CD14-positive monocyte (primary cell): ENCODE measurements at places on chromosomes 3 and 15. TPM values are rescaled to one million over a fixed set of nuclear protein-coding genes. Genes with fewer than 3 reads are reported as not detected.

RHOV gene
- not detected for polyA plus RNA-seq

TMEM212 gene
- polyA plus RNA-seq = not detected

GNAT1 gene
- polyA plus RNA-seq = not detected

TRAT1 gene
- polyA plus RNA-seq = 0.33 TPM

OXSR1 gene
- 10.0 and 20.3 TPM in 2 replicates for polyA plus RNA-seq

DAPK2 gene
- 0.59 TPM for polyA plus RNA-seq

ISY1 gene
- polyA plus RNA-seq = 25.2 and 28.1 TPM in 2 replicates

CEP70 gene
- polyA plus RNA-seq = not detected

ADAMTSL3 gene
- not detected for polyA plus RNA-seq

TMEM158 gene
- 0.88 and 1.1 TPM in 2 replicates for polyA plus RNA-seq

PLA2G4E gene
- polyA plus RNA-seq = not detected in 2 replicates

C3orf80 gene
- polyA plus RNA-seq = not detected

GRCh38 chr3:14872706-14873105 is 53.9 kb downstream of the FGD5 start:
- no peak for DNase-seq

DNA sequence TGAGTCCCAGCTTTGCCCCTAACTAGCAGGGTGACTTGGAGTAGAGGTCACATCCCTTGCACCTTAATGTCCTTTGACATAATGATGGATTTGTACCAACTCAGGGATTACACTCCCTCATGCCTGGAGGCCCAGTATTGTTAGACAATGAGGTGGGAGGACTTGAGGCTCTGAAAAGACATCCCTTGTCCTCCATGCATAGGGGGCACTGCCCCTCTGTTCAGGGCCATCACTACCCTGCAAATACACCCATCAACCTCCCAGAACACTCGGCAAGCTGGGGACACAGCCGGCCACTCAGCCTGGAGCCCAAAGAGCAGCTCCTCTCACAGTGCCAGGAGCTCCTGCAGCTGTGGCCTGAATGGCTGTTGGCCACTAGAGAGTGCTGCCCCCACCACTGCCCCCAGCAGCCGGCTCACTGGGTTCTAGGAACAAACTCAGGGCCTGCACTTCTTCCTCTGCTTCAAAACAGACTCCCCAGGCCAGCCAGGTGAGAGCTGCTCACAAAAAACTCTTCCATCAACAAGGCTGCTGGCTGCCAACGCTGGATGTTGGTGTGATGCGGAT is 90.2 kb downstream of the GABRB3 start:
- DNase-seq = no peak

DNA sequence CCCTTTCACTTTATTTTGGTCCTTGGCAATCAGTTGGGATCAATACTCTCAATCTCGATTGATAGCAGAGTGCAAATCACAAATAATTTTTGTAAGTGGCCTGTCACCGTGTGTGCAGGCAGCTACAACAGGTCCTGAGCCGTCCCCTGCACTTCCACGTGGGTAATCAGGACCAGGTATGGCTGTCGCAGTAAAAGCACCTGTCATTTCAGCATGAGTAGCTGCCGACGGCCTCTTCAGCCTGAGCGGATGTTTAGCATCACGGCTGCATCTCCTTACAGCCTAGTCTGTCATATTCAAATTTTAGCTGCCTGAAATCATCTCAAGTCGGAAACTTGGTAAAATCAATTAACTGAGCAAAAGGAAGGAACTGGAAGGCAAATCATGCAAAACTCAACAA is 53.0 kb upstream of the FOXP1 start:
- DNase-seq = no peak

DNA sequence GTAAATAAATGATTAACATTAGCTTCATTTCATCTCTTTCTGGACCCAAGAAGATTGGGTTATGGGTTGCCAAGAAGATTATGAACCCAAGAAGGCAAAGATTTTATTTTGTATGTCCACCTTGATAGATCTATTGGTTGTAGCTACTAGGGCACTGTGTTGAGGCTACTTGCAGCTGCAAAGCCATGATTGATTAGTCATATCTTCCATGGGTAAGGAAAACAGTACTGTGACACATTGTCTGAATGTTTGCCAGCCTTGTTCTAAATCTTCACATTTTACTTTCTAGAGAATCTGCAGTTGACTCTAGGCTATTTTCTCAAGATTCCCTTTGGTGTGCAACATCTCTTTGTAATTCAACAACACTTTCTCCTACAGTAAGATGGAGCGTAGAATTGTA is 229.2 kb upstream of the KCNH8 start:
- no peak for DNase-seq

DNA sequence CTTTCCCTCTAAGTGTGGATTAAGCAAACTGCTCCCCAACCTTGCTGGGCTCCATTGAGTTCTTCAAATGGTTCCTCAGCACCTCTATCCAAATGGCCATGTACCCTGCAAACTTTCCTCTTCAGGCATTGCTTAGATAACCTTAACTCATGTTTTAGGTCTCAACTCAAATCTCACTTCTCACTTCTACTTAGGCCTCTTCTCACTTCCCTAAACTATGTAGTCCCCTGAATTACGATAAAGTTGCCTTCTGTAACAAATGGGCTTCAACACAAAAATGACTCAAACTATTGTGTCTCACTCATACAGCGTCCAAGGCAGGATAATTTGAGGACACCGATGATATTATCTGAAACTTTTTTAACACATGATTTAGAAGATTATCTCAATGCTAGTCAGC is 62.4 kb upstream of the STAC start:
- no peak for DNase-seq

- no peak for DNase-seq
These were observed 26.0 kb downstream of the TM4SF18 start for GRCh38 chr3:149307435-149307783.

DNA sequence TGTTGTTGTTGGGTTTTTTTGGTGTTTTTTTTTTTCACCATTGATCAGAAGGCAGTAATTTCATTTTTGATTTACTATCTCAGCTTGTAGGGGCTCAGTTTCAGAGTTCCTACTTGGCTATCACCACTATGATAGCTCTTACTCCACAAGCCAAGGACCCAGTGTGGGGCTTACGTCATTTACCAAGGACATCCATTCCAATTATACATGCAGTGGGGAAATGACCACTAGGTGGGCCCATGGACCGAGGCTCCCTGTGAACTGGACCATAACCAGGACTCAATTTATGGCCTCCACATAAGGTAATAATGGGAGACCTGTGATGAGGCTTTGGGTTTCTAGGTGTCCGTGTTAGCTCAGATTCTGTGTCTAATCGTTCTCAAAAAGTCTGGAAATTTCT is 67.5 kb upstream of the CACNA1D start:
- no peak for DNase-seq

DNA sequence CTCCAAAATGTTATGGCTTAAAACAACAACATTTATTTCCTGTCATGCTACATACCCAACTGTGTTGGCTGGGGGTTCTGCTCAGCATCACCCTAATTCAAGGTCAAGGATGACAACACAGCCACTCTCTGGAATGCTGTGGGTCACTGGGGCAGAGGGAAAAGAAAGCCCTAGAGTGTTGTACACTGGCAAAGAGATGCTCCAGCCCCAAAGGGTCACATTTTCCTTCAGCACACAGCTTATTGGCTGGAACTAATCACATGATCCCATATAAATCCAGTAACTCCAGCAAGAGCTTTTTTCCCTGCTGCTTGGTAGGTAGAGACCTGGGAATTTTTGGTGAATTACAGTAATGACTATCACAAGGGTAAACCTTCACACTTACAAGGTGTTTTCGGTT is 1041.4 kb downstream of the NTRK3 start:
- no peak for DNase-seq

DNA sequence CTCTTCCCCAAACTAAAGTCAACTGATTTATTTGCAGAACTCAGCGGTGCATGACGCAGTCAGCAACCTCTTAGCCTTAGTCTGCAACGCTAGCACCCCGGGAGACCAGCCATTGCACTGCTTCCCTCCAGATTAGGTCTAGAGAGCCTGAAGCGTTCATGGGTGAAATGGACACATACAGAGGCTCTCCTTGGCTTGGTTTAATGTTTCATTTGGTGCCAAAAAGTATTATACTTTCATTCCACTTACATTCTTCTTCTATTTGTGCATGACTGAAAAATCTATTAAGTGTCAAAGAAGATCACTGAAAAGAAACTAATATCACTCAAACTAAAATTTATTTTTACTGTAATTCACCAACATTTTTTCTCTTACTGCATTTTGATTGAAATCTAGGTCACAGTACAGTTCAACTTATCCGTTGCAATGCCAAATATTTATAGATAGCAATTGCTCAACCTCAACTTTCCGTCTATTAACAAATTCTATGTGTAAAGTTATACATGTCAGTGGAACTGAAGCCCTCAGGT is 116.2 kb downstream of the ROBO1 start:
- no peak for DNase-seq

- DNase-seq = no peak
These were observed 41.6 kb downstream of the IQCH start for GRCh38 chr15:67296188-67296587.

GRCh38 chr15:56469483-56469882 is 4.5 kb upstream of the MNS1 start:
- no peak for DNase-seq

DNA sequence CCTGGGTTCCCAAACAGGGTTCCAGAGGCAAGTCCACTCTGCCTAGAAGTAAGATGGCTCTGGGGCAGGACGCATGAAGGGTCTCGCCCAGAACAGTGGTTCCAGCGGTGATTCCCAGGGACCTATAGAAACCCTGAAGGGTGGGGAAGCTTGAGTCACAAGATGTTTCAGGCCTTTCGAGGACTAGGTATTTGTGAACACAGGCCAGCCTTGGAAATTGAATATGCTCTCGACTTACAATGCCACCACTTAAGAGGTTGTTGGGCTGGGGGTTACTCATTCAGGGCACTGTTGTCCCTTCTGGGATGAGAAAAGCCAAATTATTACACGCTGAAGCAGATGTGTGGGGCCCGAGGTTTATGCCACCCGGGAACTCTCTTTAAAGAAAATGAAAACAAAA is 152.0 kb downstream of the TJP1 start:
- DNase-seq = no peak

GRCh38 chr3:194312743-194313281 is 38.3 kb downstream of the CPN2 start:
- no peak for DNase-seq

DNA sequence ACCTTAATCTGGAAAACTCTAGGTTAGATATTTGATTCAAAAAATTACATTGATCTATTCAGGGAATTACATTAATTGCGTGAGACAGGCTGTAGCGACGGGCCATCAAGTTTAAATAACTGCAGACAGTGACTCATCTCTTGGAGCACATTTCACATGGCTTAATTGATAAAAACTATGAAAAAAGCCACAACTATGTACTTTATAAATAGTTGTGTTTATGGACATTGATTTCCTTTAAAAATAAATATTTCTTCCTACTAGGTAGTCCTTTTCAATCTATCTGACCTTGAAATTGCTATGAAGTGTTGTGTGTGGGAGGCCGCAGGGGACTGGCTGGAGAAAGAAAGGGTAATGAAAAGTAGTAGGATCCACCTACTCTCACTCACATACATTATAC is 157.8 kb downstream of the IL1RAP start:
- no peak for DNase-seq

DNA sequence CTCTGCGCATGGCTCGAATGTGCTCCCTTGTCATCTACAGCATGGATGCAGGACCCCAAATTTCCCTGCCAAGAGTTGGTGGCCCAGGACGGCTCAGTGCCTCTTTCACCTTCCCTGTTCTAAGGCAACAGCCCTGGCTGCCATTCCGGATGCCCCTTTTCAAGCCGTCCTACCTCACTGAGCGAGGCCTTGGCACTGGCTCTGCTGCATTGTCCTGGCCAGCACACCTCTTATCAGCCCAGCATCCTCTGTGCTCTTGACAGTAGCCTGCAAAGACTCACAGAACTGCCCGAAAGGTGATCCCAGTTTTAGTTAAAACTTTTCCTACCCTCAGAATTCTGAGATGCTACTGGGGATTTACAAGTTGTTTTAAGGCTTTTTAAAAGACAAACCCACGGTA is 122.0 kb downstream of the MECOM start:
- no peak for DNase-seq

DNA sequence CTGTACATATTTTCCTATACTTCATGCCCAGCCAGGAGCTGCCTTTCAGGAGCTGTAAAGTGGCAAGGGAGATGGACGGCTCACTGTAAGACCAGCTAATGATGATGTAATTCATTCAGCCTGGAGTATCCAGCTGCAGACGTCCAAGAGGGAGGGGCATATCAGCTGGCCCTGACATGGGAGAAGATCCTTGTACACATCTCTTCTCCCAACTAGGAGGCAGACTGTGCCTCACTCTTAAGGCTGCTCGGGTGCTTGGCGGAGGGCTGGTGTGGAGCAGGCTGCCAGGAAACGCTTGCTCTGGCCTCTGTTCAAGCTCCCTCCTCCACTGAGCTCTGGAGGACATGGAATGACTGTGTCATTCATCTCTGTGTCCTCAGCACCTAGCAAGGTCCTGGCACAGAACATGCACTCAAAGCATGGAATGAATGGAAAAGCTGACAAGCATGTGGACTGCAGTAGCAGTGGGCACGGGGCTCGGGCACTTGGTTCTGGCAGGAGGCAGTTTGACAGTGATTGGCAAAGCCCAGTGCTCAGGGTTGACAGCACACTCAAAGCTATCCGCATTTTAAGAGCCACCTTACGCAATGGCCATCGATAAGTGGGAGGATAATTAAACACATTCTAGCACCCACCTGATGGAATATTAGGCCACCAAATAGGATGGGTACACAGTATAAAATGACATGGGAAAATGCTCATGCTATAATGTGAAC is 72.4 kb downstream of the TBC1D2B start:
- no peak for DNase-seq

DNA sequence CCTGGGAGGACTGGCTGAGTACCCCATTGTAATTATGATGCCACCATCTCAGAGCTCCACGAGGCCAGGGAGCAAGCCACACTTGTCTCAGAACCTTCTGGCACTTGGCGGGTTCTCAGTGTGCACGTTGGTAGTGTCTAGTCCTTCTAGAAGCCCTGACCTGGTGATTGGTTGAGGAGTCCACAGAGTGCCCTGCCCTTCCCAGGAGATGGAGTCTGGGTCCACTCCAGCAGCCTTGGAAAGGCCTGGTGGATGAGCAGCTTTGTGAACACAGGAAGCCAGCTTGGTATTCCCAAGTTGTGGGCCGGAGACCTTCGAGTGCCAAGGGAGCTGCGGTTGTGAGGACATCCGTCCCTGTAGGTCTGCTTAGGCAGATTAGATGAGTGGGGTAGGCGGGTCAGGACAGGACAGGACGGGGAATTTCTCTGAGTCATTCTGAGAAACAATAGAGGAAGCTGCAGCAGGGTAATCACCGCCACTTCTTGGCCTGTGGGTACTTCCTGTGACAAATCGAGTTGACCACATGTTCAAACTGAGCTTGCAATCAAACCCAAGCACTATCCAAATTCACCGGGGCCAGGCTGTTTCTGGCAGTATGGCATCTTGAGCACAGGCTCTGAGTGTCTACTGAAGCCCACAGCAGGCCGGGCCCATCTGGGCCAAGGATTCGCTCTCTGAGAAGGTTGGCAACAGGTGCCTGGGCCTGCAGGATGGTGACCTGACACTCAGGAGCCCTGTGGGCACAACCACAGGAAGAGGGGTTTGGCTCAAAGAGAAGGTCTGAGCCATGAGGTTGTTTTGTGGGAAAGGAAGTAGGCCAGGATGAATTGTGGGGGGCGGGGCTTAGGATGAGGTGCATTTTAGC is 71.5 kb upstream of the PLXNA1 start:
- DNase-seq = peak; percentile 95

- no peak for DNase-seq
These were observed 583.1 kb upstream of the CFAP20DC start for GRCh38 chr3:59632760-59633573.

GRCh38 chr3:9901967-9902366 is 681 bp upstream of the IL17RE start:
- DNase-seq = no peak
